ENCODE measurements at places on chromosomes 3 and 15. TPM values are rescaled to one million over a fixed set of nuclear protein-coding genes. Genes with fewer than 3 reads are reported as not detected.

GOLIM4 gene
- total RNA-seq, result 82.0 TPM

GP9 gene
- total RNA-seq, result not detected

GRCh38 chr15:31228980-31229826 lies 97.4 kb upstream of the KLF13 start:
- DNase-seq, result no peak

DNA sequence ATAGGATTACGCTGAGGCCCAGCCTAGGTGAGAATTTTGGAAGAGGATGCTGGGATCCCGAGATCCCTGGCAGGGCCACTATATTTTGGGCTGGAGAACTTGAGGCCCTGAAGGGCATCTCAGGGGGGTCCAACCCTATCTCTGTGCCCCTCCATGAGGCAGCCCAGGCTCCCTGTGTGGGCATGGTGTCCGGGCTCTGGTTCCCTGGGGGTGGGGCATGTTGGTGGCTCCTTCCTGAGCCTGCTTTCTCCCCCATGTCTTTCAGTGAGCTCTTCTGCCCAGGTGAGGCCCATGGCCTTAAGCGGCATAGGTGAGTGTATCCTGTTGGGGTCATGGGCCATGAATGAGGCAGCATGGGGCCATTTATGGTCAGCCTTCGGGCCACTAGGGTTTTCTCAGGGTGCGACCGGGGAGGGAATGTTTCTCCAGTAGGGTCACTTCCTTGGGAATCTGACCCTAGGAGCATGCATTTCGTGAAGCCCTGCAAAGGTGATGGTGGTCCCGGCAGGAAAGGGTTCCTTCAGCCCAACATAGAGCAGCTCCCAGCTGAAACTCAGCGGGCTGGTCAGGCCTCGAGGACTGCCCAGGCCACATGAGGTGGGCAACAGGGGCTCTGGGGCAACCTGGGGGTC lies 191.3 kb downstream of the UBE3A start:
- no peak for DNase-seq

All from heart right ventricle (tissue), 16 donors.